ENCODE measurements at places on chromosomes 3 and 15.

- DNase-seq = no peak
Measured at GRCh38 chr15:90200534-90201129, 498 bp upstream of the SEMA4B start.

DNA sequence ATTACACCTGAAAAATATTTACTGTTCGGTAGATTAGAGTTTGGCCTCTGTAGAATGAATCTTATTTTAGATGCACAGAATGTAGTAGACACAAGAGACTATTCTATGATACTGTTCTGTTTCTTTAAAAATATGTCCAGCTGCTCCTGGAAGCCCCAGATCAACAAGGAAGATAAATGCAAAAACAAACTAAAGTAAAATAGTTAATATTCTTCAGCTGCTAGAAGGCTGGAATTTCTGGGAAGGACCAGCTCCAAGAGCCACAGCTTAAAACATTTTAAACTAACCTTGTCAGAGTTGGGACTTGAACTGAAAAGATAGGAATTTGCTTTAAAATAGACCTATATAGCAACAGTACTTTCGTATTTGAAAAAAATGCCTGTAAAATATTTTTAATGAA, 277.9 kb downstream of the PTPRG start:
- no peak for DNase-seq

GRCh38 chr3:156803952-156804741, 22.0 kb upstream of the LEKR1 start:
- DNase-seq = no peak

GRCh38 chr3:64152676-64153466, 72.4 kb downstream of the PRICKLE2 start:
- no peak for DNase-seq

Measured in activated T-cell treated with anti-CD3 and anti-CD28 coated beads, Interleukin-2, amount 50 U/mL, for 72 hours (primary cell).